CD4-positive, alpha-beta T cell treated with Interleukin-6 at 100 ng/mL for 8 hours (primary cell): ENCODE measurements at places on chromosomes 7 and 10.

DNA sequence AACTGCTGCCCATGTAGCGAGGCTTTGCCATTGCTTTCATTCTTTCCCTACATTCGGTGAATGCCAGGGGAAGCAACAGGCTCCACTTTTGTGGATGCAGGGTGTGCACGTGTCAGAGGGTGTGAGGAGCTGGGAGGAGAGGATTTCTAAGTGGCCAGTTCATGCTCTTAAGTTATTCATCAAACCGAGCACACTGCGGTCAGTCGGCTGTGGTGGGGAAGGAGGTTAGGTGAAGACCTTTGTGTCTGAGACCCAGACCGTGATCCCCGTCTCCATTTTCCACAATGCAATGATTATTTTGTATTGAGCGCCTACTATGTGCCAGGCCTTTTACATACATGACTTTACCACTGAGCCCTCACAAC lies 438.6 kb upstream of the GALNT17 start:
- DNase-seq = no peak

DNA sequence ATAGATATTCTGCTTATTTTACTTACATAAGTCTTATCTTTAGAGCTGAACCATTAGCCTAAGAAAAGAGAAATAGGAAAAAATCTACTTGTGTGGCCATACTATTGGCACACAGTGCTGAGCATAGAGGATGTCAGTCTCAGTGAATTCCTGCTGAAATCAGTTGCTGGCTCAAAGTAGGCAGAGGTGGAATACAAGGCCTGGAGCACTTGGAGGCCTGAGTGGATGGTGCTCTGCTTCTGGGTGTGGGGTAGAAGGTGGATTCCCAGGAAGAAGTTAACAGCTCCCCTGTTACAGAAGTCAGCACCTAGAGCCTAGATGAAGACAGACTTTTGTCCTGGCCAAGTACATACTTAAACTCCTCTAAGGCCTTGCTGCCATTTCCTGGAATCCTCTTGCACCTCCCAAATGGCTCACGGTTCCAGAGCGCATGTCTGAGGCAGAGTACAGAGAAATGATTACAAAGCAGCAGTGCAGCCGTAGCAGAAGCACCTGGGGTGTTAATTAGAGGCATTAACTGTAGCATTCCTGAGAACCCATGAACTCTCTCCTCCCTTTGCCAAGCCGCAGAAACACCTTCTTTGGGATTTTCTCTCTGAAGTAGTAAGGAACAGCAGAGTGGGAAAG lies 18.0 kb upstream of the XPNPEP1 start:
- no peak for DNase-seq

- no peak for DNase-seq
These were observed 127.6 kb downstream of the DNAJB9 start for GRCh38 chr7:108697254-108697653.

GRCh38 chr10:91415816-91416215 lies 5.7 kb downstream of the HECTD2 start:
- no peak for DNase-seq

GRCh38 chr10:8616166-8616565 lies 561.7 kb downstream of the GATA3 start:
- no peak for DNase-seq

DNA sequence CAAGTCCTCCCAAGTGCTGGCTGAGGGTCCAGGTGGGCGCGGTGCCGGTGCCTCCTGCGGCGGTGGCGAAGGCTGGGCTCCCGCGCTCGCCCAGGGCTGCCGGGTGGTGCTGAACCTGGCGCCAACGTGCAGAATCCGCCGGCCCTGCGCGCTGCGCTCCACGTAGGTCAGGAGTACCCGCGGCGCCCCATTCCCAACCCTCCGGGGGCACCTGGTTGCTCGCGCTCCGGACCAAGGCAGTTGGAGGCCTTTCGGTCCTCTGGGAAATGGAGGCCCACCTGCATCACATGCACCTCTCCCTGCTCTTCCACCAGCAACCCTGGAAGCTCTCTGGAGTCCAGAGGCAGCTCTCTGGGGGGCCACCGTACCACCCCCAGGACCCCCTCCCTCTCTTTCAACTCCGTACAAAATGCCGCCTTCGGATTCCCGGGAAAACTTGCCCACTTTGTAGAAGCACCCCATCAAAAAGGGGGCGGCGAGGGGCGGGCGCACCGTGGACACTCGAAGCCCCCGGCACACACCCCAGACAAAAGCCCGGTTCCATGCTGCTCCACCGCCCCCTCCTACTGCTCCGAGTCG lies 745 bp downstream of the SLC16A9 start:
- no peak for DNase-seq

- DNase-seq = no peak
These were observed 273.6 kb downstream of the SDHAF3 start for GRCh38 chr7:97390915-97391593.

DNA sequence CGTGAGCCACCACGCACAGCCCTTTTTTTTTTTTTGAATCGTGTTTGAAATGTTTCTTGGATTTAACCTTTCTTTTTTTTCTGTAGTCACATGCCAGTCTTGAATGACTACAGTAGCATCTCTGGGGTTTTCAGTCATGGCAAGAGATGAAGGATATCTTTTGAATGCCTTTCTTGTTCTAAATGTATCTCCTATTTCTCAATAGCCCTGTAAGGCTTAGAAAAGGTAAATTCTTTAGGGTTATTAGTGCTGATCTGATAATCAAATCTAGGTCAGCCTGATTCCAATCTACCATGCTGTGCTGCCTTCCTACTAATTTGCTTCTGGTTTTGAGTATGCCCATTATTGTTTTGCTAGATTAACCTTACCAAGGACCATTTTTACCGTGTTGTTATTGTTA lies 70.2 kb downstream of the TAX1BP1 start:
- DNase-seq = no peak

DNA sequence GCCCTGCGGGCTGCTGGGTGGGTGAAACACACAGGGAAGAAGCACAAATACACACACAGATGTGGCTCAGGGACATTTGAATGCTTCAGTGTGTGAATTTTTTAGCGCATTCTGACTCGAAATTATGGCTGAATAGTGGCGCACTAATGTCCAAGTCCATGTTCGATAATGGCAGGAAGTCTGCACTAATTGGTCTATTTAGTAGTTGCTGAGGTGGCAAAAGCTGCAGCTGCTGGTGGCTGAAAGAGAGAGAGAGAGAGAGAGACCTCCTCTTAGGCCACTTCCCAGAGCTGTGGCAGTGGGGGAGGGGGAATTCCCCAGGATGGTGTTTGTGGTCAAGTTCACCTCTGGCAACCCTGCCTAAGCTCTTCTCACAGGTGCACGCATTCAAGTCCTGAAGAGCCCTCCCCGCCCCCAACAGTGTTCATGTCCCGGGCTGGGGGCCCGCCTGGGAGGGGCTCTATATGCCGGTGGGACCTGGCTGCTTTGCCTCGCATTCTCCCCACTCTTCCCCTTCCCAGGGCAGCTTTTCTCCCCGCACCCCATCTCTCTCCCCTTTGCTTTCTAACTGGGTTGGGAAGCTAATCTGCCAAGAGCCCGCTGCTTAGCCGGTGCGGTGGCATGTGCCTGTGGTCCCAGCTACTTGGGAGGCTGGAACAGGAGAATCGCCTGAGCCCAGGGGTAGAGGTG lies 6.0 kb upstream of the MNX1 start:
- DNase-seq = no peak

GRCh38 chr7:94304878-94305277 lies 89.8 kb upstream of the COL1A2 start:
- DNase-seq = no peak

DNA sequence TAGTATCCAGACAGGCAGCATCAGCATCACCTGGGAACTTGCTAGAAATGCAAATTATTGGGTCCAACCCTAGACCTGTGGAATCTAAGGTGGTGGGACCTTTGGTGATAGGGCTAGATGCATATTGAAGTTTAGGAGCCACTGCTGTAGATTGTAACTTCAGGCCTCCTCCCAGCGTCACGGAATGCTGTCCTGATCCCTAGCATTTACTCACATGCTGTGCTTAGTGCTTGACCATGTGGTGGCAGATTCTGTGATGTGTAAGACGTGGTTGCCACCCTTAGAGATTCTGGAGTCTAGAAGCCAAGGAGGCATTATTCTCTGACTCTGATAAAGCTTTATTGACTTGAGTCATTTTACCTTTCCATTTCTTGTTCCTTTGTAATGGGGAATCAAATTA lies 13.5 kb downstream of the AHR start:
- DNase-seq = no peak

GRCh38 chr10:50937230-50937907 lies 51.9 kb upstream of the A1CF start:
- DNase-seq = no peak

- peak; percentile 39 for DNase-seq
These were observed 15.4 kb downstream of the GPNMB start for GRCh38 chr7:23261843-23262452.
